ENCODE measurements at places on chromosomes 6 and 20.

DNA sequence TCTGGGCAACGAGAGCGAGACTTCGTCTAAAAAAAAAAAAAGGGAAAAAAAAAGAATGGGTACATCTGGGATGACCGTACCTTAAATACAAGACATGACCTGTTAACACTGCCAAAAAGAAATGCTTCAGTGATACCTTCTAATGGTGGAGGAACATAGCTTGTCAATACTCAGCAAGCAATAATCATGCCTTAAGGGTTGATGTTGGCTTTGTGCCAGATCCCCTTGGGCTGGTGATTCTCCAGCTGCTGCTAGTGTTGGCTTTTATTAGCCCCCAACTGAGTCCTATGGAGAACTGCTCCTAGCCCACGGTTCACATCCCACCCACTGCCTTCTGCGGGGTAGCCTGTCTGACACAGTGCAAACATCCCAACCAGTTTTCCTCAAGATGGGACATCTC, 134.9 kb downstream of the PLCB1 start:
- DNase-seq: no peak

DNA sequence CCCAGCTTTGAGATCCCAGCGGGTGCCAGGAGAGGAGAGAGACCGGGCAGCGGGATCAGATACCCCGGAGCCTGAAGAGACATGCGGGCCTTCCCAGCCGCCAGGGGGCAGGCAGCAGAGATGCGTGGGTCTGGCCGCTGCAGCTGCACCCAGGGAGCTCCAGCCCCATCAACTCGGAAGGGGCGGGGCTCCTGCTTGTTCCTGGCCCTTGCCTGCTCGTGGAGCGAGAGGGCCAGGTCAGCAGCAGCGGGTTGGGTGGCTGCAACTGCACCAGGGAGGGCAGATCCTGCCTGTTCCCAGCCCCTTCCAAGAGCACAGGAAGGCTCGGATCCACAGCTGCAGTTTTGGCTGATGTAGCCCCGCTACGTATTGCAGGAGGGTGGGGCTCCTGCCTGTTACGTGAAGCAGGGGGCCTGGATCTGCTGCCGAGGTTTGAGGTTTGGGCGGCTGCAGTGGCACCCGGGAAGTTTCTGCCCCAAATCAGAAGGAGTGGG, 532.8 kb downstream of the RFPL4B start:
- DNase-seq: no peak

- no peak for DNase-seq
Observed at GRCh38 chr20:7930343-7930742, 9.9 kb downstream of the HAO1 start.

- no peak for DNase-seq
Observed at GRCh38 chr6:140849456-140849855, 1283.3 kb upstream of the GJE1 start.

- DNase-seq: no peak
Observed at GRCh38 chr6:131966443-131966842, 15.3 kb upstream of the CCN2 start.

- DNase-seq: no peak
Observed at GRCh38 chr6:17962436-17963031, 24.9 kb downstream of the KIF13A start.

- no peak for DNase-seq
Observed at GRCh38 chr6:149359440-149359839, 40.6 kb upstream of the SUMO4 start.

GRCh38 chr6:166556336-166556735, 30.1 kb downstream of the RAMACL start:
- no peak for DNase-seq

GRCh38 chr6:104014163-104014959, 845.4 kb downstream of the HACE1 start:
- no peak for DNase-seq

GRCh38 chr6:155171109-155171746, 92.6 kb upstream of the CLDN20 start:
- no peak for DNase-seq

- no peak for DNase-seq
Observed at GRCh38 chr6:160032538-160032937, 63.7 kb downstream of the IGF2R start.

- no peak for DNase-seq
Observed at GRCh38 chr6:157125531-157125930, 197.8 kb downstream of the TMEM242 start.
